Right renal pelvis (tissue), 4 donors: ENCODE measurements at places on chromosomes 4 and X. TPM values are rescaled to one million over a fixed set of nuclear protein-coding genes. Genes with fewer than 3 reads are reported as not detected.

GRCh38 chr4:70280567-70280966, 38.2 kb downstream of the CSN3 start:
- DNase-seq = no peak

- DNase-seq = no peak
Measured at GRCh38 chr4:57591073-57591472, 480.9 kb upstream of the IGFBP7 start.

DNA sequence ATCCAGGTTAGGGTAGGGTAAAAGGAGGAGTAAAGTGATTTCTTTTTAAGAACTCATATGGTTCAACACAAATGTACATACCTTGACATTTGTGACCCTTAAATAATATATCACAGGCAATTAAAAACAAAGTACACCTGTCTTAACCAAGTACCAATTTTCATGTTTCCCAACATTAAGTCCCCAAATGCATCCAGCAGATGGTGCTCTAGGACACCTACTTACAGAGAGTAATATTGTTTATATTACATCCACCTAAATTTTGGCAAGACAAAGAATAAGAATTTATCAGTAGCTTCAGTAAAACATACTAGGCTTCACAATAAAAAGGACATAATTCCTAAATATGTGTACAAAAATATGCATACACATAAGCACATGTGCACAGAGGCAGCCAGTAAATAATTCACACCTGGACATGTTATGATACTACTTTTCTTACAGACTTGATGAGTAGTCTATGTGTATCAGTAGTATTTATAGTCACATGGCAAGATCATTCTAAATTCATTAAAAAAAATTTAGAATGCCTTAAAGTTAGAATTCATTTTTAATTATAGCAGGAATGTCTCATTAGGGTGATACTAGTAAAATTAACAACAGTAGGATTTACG, 219.7 kb downstream of the DCLK2 start:
- peak; percentile 38 for DNase-seq

- no peak for DNase-seq
Measured at GRCh38 chr4:69122476-69122875, 26.2 kb downstream of the UGT2B7 start.

GRCh38 chrX:134603806-134604700, 54.2 kb downstream of the PLAC1 start:
- no peak for DNase-seq

DNA sequence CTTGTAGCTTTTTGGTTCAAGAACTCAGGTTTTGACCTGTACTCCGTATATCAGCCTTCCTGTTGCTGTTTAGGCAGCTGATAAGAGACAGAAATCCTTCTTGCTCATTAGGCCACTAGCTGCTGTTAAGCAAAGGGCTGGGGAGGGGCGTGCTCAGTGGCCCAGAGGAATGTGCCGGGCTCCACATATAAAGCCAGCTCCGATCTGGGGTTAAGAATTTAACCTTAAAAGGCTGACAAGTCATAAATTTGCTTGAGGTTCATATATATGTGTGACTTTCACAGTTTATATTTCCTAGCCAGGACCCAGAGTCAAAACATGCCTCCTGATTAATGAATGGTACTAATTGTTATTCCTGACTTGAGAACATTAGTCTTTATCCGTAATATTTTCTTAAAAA, 15.3 kb downstream of the GPC3 start:
- DNase-seq = no peak

Gene MSANTD1
- 0.39 TPM for polyA plus RNA-seq

- no peak for DNase-seq
Measured at GRCh38 chr4:94605241-94605805, 152.4 kb upstream of the BMPR1B start.

Gene TFE3
- 29.4 TPM for polyA plus RNA-seq

GRCh38 chr4:139629436-139630125, 36.0 kb upstream of the MGST2 start:
- peak; percentile 37 for DNase-seq

- DNase-seq = no peak
Measured at GRCh38 chrX:129553619-129554288, 13.7 kb downstream of the OCRL start.

Gene TKTL1
- 0.57 TPM for polyA plus RNA-seq

DNA sequence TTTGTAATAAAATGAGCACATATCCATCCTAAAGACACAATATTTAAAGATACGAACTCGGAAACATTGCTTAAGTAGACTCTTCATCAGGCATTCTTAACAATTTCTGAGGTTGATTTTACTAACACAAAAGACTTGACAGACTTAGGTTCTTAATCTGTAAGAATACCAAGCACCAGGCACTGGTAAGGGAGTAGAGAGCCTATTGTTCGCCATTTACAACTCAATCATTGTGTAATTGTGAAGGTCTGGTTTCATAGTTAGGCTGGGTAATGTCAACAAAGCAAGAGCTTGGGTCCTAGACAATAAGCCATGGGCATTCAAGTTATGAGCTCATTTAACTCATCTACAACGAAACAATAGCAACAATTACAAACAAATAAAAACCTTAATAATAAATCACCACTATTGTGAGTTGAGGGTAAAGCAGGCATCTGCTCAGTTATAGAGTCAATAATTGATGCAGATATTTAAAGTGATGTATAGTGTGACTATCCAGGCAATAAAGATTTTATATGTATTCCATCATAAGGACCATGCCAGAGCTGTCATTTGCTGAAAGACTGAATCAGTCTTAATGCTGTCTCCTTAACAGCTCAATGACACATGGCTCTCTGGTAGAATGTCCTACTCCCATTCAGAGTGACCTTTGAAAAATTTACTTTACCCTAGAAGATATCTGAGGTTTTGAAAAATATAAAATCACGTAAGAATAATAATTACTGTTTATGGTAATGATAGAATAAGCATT, 664.0 kb upstream of the PCDH7 start:
- no peak for DNase-seq

GRCh38 chr4:185738820-185739219, 73.2 kb downstream of the SORBS2 start:
- DNase-seq = no peak

GRCh38 chr4:175875993-175876771, 64.1 kb upstream of the GPM6A start:
- no peak for DNase-seq

Gene AMTN
- polyA plus RNA-seq = not detected

DNA sequence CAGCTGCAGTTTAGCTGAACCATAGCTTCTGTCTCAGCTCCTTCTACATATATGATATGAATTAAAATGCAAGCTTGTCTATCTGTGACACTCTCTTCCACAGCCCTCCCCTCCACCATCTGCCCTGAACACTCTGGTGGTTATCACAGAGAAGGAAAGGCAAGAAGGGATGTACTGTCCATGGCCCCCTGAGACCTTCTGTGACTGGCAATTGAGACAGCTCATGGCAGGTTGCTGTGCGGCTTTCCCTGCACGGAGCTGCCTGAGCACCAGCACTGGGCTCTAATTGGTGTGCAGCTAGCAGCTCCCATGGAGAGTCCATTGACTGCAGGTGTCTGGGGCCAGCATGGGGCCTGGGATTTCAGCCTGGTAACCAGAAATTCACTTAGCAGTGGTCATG, 109.8 kb upstream of the ANXA3 start:
- no peak for DNase-seq

Gene STATH
- 0.26 TPM for polyA plus RNA-seq

Gene TLR7
- polyA plus RNA-seq = 0.26 TPM

- DNase-seq = no peak
Measured at GRCh38 chr4:81635739-81636138, 164.0 kb upstream of the RASGEF1B start.

- no peak for DNase-seq
Measured at GRCh38 chr4:101685126-101685525, 105.4 kb upstream of the BANK1 start.

- no peak for DNase-seq
Measured at GRCh38 chr4:71026086-71026485, 32.6 kb downstream of the DCK start.

Gene ATP2B3
- 0.35 TPM for polyA plus RNA-seq
